ENCODE measurements at places on chromosomes 7 and 10.

DNA sequence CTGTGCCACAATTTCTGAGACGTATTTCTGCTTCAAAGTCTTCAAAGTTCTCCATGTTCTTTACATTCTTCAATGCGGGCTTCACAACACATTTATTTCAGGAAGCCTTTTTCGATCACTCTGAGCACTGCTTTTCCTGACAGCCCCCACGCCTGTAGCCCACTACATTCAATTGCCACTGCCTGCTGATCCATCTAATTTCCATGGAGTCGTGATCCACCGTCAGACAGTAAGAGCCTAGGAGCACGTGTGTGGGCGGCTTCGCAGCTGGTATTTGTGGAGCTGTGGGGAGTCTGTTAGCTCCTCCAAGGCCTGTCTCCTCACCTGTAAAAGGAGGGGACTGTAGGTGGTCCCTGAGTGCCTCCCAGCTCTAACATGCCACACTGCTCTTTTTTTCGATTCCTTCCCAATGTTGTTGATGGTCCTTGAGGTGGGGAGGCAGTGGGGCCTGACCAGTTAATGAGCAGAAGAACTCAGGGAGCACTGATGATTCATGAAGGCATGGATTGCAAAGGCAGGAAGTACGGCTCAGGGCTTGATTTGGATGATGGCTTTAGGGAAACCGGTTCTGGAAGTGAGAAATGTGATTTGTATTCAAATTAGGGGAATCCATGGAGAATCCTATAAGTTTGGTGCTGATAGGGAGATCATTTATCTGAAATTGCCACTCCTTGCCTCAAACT, 401.1 kb upstream of the PODXL start:
- no peak for DNase-seq

DNA sequence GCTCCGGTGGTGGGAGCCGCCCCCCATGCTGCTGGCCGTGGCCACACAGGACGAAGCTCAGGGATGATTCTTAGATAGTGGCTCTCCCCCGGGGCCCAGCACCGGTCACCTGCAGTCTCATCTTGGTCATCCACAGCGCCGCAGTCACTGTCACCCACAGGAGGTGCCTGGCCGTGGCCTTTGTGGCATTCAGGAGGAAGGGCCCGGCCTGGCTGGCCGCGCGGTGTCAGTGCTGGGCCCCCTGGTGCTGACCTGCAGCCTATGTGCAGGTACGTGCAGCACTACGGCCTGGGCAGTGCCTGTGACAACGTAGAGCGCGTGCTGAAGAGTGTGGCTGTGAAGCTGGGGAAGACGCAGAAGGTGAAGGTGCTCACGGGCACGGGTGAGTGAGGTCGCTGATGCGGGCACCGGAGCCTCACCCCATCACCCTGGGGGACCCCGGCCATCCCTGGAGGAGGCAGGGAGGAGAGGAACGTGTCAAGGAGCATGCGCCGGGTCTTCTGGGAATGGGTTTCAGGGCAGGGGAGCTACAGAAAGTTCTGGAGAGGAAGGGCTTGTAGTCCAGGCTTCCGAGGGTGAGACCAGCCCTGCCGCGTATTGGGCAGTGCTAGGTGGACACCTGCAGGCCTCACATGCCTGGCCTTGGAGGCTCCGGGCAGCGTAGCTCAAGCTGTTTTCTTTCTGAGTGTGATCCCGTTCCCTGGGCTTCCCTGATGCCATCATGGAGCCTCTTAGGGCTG, 5.0 kb downstream of the SPRN start:
- no peak for DNase-seq

DNA sequence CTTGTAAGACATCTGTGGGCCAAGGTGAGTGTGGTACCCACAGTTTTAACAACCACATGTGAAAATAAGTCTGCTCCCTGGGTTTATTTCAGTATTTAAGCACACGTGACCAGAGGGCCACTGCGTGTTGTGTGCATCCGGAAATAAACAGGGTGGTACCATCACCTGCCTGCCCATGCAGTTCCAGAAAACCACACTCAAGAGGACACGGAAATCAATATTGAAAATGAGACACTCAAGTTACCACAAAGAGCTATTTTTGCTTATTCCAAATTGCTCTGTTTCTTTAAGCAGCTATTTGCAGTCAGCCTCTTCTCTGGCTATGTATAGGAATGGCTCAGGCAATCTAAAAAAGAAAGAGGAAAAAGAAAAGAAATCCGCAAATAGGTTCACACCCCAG, 71.8 kb upstream of the LOXL4 start:
- no peak for DNase-seq

- DNase-seq: no peak
Measured at GRCh38 chr7:53238021-53238605, 202.7 kb downstream of the POM121L12 start.

- DNase-seq: no peak
Measured at GRCh38 chr10:99700649-99701048, 31.3 kb downstream of the COX15 start.

GRCh38 chr10:132141526-132142395, 45.0 kb upstream of the DPYSL4 start:
- no peak for DNase-seq

DNA sequence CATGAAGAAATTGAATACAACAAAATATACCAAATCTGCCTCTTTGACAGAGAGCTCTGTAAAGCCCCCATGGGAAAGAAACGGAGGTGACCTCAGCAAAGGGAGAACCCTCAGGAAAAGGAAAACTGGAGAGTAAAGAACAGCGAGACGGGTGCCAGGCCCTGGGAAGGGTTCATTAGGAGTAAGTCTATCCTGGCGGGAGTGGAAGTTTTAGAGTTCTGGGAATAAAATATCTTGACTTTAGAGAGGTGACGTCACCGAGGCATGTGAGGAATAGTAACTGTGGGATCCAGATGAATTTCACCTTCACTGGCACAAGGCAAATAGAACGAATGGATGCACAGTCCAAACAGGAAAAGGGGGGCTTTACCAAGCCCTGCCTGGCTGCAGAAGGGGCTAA, 362.8 kb upstream of the IGFBP3 start:
- DNase-seq: no peak

GRCh38 chr7:118878336-118878735, 653.8 kb downstream of the ANKRD7 start:
- DNase-seq: no peak

GRCh38 chr10:61882621-61883370, 18.7 kb upstream of the ARID5B start:
- DNase-seq: peak; percentile 80

DNA sequence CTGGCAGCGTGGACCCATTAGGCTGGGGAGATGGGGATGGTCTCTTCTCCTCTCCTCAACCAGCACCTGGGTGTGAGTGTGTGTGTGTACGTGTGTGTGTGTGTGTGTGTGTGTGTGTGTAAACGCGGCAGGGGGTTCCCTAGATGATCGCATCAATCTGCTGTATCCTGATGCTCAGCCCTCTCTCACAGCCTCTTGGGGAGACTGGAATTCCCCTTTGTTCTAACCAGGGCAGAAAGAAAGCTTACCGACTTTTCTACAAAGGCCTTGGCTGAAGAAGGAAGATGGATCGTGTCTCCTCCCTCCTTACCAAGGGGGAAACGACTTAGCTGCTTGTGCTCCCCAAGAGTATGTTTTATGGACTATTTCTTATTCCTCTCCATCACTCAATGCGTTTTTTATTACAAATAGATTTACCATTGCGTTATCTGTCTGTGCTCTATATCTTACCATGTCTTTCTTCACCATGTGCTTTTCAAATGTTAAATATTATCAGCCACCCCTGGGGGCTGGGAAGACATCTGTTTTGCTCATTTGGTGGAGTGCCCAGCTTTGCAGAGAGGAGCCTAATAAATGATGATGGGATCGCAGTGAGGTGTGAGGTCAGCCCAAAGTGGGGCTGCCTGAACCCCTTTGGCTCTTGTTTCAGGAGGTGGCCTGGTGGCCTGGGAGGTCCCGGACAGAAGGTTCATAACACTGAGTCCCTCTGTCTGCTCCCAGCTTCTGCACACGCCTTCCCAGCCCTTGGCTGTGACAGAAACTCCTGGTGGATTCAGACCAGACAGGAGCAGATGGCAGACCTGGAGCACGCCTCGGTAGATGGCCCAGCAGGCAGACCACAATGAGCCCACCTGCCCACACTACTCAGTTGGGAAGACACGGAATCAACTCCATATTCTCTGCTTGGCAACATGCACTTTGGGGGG, 262.0 kb downstream of the PRPF18 start:
- DNase-seq: no peak

DNA sequence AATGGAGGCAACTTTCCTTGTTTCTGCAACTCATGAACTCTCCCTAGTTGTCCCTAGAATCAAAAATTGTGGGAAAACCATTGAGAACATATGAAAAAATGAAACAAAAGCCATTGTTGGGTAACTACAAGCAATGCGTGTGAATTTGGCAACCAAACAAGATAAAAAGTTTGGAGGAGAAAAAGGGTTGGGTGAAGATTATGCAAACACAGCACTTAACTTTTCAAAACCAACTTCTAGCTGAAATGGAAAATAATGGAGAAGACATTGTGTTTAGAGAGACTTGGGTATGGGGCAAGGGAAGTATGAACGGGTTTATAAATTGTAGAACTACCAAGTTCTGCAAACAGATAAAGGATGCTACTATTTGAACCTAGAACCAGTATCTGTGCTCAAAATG, 89.0 kb upstream of the SVIL start:
- no peak for DNase-seq

DNA sequence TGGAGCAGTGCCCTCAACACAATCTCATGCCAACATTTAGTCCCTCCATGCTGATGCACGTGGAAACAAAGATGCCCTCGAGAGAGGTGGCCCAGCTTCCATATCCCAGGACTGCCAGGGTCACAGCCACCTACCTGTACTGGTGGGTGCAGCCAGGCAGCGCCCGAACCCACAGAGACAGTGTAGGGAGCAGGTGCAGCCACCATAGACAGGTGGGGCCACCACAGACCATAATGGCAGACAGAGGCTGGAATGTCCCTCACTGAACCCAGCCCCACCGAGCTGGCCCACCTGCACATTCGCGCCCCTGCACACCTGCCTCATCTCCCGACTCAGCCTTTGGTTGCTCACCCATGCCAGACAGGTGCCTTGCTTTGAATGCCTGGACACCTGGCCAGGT, 18.3 kb upstream of the CPXM2 start:
- DNase-seq: no peak

GRCh38 chr10:13788711-13789447, 202.1 kb downstream of the PRPF18 start:
- DNase-seq: no peak

DNA sequence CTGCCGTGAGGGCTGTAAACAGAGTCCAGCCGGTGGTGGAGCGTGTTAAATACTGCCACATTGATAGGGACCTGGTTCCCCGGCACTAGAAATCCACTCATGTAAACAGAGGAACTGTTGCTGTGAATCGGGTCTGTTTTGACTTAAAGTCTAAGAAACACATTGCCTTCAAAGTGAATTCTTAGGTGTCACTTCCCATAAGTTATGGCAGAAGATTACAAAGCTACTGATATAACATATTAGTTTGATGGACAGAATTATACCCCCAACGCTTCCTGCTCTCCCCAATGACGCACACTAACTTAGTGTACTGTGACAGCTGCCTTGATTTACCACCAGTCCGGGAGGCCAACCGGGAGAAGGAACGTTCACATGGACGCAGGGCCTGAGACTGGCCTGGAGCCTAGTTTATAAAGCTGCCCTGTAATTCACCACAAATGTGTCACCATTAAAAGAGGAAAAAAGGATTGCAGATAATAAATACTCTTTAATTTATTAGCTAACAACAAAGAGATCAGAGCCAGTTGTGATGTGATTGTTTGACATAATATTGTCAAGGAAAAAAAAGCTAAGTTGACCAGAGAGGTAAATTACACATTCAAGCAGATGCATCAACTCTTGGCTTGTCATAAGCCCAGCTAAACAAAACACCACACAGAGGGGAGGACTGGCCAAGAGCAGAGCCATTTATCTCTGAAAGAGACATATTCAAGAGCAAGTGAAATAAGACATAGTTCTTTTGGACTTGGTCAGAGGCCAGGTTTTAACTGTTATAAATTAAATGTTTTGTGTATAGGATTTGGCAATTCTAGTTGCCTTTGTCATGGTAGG, 820.6 kb downstream of the LRMDA start:
- DNase-seq: no peak

GRCh38 chr10:5583525-5584175, 58.9 kb downstream of the CALML3 start:
- DNase-seq: no peak

DNA sequence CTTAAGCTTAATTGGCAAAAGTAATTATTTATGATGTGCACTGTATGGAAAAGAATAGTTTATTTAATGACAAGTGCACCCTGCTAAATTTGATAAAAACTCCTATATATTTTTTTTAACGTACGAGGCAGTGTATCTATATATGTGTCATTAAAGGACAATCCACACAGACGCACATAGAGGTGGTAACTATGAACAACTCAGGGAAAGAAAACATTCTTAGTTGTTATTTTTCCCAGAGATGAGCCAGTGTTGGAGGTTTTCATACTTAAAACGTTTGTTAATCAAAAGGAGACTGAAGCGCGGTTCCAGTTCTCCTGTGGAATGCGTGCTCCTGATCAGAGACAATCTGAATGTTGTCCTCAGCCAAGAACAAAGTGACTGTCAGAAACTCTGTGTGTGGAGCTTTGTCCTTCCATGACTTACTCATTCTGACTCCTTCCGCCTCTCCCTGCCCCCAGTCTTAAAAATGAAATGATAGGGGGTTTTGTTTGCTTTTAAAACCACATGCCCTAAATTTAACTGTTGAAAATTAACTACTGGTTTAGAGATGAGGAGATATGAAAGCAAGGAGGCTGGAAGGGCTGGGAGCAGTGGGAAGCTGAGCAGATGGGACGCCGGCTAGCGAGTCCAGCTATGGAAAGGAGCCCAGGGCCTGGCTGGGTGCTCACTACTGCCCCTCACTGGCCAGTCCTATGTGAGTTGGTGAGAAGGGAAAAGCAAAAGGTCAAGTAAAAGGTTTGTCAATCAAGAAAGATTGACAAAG, 99.6 kb downstream of the SVIL start:
- DNase-seq: peak; percentile 6

DNA sequence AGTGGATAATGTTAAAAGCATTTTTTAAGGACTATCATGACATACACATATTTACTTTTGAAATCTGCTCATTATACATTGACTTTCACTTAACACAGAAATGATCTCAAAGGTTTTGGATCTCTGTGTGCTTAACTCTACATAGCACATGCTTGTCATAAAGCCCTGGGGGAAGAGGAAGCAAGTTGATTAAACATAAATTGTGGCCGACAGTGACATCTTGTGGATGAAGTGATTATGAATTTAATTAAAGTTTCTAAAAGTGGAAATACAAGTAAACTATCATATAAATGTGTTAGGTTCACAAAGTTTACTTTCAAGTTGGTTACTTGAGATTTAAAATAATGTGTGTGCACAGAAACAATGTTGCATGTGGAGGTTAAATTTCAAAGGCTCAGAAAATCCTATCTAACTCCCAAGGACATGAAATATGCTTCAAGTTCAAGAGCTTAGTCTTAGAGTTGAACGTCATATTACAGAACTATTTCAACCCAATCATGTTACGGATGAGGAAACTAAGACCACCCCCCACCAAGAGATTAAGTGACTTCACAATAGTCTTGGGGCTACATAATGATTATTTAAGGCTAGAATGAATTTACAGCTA, 1247.8 kb downstream of the GATA3 start:
- DNase-seq: peak; percentile 69

- DNase-seq: no peak
Measured at GRCh38 chr7:137873979-137874777, 27.4 kb upstream of the DGKI start.

Data from hematopoietic multipotent progenitor cell treated with erythropoietin and hydrocortisone succinate and interleukin-3 and kit ligand, for 8 days (in vitro differentiated cells).